GM04503 (cell line): ENCODE measurements at places on chromosomes 16 and 17.

- DNase-seq = no peak
Measured at GRCh38 chr17:57810721-57811637, 38.9 kb downstream of the MRPS23 start.

DNA sequence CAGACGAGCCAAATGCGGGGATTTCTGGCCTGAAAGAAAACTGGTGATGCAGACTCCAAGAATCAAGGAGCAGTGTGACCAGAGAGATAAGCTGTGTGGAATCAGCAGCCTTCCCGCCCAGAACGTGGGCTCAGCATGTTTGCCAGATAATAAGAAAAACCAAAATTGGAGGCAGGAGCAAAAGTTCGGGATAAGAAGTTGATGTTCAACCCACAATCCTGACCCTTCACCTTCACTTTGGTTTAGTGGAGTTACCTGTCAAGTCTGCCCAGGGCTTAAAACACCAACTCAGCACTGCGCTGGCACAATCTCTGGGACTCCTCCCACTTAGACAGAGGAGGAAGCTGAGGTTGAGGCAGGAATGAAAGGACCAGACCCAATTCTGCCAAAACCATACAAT lies 3.1 kb downstream of the SLC43A2 start:
- DNase-seq = no peak

DNA sequence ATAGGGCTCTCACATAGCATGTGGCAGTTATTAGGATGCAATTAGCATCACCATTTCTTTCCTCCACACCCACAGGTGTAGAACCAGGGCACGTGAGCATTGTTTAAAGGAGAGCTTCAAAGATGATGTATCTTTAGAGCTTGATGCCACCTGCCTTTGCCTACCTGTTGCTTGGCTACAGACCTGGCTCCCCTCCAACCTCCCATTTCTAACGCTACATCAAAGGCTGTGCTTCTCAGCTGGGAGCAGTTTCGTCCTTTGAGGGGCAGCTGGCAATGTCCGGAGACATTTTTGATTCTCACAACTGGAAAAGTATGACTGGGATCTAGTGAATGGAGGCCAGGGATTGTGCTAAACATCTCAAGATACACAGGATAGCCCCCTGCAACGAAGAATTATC lies 78.5 kb upstream of the CLEC3A start:
- DNase-seq = no peak

GRCh38 chr16:1044460-1045309 lies 27.9 kb upstream of the SSTR5 start:
- no peak for DNase-seq

DNA sequence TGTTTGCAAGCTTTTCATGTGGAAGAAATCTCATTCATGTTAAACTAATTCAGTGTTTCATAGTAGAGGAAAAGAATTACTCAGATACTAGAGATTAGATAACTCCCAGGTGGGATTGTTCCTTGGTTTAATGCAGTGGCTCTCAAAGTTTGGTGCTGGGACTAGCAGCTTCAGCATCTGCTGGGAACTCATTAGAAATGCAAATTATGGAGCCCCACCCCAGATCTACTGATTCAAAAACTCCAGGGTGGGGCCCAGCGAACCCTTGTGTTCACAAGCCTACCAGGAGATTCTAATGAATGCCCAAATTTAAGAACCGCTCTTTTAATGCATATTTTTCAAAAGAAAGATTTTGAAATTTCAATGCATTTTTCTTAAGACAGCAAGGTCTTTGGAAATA lies 253.4 kb upstream of the CNTNAP4 start:
- no peak for DNase-seq

GRCh38 chr16:89201439-89202377 lies 1.4 kb upstream of the SLC22A31 start:
- no peak for DNase-seq

DNA sequence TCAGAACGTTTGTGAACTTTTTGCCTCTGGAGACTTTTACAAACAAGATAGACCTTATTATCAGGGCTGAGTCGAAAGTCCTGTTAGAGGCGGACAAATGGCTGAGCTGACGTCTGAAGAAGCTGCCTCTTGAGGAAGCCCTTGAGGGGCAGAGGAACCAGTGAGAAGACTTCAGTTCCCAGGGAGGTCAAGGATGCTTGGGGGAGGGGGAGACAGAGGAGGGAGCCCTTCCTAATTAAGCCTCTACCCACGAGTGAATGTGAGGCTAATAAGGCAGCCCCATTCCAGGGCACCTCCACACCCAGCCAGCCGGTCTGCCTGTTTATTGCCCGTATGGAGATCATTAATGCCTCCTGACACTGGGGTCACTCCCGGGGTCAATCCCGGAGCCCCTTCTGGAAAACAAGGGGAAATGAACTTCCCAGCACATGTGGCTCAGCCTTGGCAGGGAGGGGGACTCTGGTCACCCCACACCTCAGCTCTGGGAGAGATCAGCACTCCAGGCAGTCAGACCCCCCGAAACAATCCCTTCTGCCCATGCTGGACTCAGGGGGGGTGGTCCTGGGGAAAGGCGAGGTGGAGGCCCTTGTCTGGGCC lies 9.2 kb upstream of the TBX4 start:
- no peak for DNase-seq

DNA sequence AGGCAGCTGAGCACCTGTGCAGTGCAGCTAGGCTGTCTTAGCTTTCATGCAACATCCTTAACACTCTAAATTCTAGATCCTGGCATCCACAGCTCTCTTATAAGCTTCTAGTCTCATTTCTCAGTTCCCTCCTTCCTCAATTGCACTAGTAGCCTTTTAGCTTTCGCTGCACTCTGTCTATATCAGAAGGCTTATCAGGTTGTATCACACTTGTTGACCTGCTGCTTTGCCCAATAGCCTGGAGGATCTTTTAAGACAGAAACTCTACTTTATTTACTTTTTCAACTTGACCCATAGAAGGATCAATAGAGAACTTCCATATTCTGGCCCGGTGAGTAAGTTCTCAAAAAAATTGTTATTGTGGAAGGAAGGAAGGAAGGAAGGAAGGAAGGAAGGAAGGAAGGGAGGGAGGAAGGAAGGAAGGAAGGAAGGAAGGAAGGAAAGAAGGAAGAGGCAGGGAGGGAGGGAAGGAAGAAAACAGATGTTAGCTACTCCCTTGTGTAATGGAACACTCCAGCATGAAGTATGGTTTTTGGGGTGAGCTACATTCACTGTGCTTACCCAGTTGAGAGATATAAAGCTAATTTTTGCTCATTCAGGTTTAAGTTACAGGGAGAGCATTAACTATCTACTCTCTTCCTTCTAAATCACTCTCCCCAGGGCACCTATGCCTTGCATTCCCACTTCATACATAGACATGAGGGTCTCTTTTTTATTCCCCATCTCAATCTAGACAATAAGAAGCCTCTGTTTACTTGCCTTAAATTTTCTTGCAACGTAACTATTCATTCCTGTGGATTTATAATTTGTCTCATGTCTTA lies 361.1 kb downstream of the SHISA9 start:
- no peak for DNase-seq

DNA sequence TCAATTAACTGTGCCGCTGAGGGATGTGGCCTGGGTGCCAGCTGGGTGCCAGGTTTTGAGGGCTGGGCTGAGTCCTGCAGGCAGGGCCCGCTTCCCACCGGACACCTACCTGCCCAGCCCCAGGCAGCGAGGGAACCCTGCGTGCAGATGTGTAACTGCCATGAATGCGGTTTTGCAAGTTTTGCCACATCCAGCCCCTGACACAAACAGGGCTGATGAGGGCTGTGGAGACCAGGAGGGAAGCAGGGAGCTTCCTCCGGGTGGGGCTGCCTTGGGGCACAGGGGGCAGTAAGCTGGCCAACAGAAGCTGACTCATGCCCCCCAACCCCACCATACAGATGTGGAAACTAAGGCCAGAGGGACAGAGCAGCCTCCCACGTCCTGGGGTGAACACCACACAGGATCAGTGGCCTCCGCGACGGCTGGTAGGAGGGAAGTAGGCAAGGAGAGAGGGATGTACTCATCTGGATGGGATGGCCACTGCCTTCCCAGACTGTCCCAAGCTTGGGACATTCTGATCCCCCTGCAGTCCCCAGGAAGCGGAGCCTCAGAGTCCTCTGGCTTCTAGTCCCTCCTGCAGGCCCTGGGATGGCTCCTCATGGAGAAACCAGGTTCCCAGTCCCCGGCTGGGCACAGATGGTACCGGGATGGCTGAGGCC lies 1.6 kb downstream of the UBALD1 start:
- no peak for DNase-seq

DNA sequence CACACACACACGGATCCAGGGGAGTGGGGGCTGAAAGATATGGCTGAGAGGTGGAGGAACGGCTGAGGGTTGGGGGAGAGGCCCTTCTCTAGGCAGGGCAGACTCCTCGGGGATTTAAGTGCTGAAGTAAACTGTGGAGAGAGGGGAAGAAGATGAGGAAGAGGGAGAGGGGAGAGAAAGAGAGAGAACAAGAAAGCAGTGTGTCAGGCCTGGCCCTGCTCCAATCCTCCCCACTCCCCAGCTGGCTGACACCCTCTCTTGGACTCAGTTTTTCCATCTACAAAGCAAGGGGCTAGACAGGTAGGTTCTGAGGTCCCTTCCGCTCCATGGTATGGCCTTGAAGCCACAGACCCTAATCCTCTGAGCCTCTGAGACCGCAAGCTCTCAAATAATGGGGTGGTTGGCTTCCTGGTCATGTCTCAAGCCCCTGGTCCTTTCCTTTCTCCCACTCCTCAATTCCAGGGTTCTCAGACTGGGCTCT lies 2.0 kb downstream of the VAMP2 start:
- DNase-seq = no peak

- DNase-seq = no peak
Measured at GRCh38 chr16:82585675-82586074, 41.1 kb upstream of the CDH13 start.

GRCh38 chr17:73480740-73481139 lies 163.5 kb downstream of the SDK2 start:
- DNase-seq = no peak

GRCh38 chr17:60086818-60087591 lies 8.3 kb upstream of the HEATR6 start:
- DNase-seq = no peak

GRCh38 chr17:4241535-4241934 lies 22.2 kb downstream of the ANKFY1 start:
- no peak for DNase-seq

GRCh38 chr17:61488878-61489718 lies 36.9 kb downstream of the TBX4 start:
- DNase-seq = no peak

DNA sequence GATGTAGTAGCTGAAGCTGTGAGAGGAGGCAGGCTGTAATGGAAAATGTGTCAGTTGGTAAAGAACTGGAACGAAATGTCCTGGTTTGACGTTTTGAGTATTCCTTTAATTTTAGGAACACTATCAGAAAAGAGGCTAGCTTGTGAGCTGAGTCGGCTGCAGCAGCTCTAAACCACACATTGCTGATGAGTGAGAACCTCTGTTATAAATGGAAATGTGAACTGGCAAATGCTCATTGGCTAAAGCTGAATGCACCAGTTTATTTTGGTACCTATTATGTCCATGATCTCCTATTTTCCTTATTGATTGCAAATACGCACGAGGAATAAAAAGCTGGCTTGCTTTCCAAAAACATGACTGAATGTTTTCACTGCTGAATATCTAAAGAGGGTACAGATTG lies 11.0 kb upstream of the WIPI1 start:
- no peak for DNase-seq

DNA sequence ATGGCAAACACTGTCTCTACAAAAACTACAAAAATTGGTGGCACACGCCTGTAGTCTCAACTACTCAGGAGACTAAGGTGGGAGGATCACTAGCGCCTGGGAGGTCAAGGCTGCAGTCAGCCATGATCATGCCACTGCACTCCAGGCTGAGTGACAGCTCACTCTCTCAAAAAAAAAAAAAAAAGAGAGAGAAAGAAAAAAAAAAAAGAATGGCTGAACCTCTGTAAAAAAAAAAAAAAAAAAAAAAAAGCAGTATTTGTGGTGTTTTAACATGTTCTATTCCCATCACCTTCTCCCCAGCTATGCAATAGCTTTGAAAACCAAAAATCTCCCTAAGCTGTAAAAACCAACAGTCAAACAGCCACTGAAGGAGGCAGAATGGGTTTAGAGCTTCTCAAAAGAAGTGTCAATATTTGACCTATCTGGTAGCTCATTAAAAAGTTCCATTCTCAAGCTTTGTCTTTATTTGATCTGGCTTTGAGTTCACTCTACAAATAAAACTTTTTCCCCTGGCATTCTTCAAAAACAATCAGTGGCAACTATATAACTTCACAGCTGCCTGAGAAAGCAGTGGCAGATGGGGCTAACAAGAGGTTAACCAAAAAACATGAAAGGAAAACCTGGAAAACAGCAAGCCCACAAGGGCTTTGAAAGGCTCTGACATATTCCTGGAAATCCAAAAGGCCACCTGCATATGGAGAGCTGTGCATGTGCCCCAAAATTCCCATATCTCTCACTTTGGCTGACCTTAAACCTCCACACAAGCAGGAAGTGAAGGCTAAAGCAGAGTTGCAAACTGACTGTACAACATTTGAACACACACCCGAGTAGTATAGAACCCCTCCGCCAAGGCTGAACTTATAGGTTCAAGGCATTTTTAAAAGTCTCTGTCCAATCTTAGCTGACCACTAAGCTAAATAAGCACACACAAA lies 36.0 kb downstream of the USP32 start:
- DNase-seq = no peak

GRCh38 chr16:67528870-67529581 lies 397 bp downstream of the RIPOR1 start:
- no peak for DNase-seq

GRCh38 chr17:51921500-51921899 lies 237.0 kb downstream of the CA10 start:
- DNase-seq = no peak

- no peak for DNase-seq
Measured at GRCh38 chr16:24491731-24492130, 47.6 kb upstream of the RBBP6 start.

- DNase-seq = no peak
Measured at GRCh38 chr16:46555951-46556350, 65.2 kb downstream of the SHCBP1 start.

- DNase-seq = no peak
Measured at GRCh38 chr17:45876539-45876938, 17.8 kb upstream of the MAPT start.

GRCh38 chr17:8696426-8696825 lies 48.2 kb downstream of the CCDC42 start:
- DNase-seq = no peak

- no peak for DNase-seq
Measured at GRCh38 chr17:41002814-41003213, 3.1 kb upstream of the KRTAP3-2 start.

GRCh38 chr16:47026492-47026891 lies 53.0 kb upstream of the DNAJA2 start:
- no peak for DNase-seq
